Esophagus squamous epithelium (tissue), 5 donors: ENCODE measurements at places on chromosomes 3 and 15.

DNA sequence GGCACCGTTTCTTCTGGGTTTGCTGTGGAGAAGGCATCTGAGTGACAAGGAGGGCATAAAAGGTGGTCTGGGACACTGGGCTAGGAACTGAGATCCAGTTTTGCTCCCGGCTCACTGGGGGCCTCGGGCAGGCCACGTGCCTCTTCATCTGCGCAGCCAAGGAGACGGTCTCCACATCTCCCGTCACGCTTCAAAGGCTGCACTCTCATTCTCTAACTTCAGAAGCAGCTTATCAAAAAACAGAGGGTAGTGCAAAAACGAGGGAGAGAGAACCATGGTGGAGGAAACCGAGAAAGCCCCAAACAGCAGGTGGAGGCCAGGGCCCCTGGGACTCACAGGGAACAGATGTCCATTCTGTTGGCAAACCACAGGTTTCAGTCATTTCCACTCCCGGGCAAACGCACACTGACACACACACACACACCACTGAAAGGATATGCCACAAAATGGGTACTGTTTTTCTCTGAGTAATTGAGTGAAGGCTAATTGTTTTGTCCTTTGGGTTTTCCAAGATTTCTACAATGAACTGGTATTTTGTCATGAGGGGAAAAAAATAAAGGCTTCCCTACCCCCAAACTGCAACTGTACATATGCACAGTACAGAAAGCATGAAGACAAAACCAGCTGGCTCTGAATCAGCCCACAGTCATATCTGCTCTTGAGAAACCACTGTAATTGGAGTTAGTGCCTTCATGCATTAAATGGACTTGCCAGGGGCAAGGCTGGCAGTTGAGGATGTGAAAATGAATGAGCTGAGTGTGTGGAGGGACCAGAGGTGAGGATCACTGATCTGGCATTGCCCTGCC is 71.9 kb downstream of the MGLL start:
- no peak for DNase-seq

DNA sequence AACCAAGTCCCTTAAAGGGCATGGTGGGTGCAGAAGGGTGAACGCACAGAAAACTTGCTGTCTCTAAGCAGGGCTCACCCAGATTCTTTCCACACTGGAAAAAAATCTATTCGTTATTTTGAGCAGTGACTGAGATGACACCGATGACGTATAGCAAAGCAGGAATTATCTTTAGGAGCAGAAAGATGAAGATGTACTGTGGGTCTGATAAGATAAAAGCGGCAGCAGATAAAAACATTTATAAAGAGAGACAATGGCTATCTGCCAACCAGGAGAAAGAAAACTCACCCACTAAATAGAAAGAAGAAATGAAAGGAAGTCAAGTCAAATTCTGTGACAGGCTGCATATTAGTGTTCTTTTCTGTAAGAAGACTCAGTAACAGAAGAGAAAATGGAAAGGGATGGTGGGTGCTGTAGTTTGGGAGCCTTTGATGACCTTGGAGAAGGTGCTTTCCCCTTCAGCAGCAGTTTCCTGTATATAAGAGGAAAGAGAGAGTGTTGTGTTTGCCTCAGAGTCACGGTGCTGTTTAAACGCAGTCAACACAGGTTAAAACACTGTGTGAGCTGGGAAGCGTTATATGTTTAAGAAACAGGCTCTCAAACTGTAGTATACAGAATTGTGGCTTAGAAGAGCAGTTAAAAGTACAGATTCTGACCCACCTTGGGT is 111.6 kb downstream of the AQP9 start:
- no peak for DNase-seq

GRCh38 chr3:148763986-148764935 is 63.4 kb upstream of the CPB1 start:
- no peak for DNase-seq

GRCh38 chr3:122674339-122674738 is 6.3 kb upstream of the PARP14 start:
- DNase-seq: no peak

DNA sequence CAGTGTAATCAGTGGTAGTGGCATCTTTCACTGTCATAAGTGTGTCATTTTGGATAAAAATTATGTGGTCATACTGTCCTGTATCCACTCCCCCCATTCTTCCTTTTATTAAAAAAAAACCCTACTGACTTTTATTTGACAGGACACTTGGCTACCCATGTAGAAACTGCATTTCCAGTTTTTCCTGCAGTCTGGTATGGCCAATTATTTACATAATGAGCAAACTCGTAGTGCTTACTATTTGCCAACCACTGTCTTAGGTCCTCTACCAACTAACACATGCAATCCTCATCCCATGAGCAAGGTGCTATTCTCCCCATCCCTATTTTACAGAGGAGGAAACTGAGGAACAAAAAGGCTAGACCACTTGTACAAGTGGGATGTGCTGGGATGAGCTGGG is 129.1 kb downstream of the MECOM start:
- no peak for DNase-seq

GRCh38 chr3:43782541-43782940 is 91.8 kb downstream of the ABHD5 start:
- DNase-seq: no peak

- no peak for DNase-seq
Measured at GRCh38 chr15:65303687-65304380, 643 bp upstream of the RNU5B-1 start.

DNA sequence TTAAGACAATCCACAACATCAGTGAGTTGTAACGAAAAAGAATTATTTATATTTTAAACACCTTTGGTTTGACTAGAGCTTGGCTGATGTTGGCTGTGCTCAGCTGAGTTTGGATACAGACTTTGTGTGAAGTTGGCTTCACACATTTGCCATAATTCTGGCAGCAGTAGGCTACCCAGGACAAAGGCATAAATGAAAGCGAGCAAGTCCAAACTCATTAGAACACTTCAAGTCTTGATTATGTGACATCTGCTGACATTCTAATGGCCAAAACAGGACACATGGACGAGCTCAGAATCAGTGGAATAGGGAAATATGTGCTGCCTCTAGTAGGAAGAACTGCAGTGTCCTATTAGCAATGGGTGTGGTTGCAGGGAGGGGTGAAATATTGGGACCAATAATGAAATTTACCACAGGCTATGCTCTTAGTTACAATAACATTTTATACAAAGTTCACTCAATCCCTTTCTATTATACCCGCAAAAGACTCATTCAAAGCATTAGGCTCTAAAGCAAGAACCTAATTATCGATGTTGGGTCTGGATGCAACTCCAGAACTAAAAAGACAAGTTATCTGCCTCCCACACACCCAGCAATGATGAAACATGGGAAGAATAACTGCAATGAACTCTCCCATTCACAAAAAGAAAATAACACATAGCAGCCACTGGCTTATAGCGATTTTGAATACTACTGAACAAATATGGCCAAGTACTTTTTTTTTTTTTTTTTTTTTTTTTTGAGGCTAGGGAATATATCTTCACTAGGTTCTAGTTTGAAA is 493.9 kb upstream of the RASGRP1 start:
- DNase-seq: no peak

DNA sequence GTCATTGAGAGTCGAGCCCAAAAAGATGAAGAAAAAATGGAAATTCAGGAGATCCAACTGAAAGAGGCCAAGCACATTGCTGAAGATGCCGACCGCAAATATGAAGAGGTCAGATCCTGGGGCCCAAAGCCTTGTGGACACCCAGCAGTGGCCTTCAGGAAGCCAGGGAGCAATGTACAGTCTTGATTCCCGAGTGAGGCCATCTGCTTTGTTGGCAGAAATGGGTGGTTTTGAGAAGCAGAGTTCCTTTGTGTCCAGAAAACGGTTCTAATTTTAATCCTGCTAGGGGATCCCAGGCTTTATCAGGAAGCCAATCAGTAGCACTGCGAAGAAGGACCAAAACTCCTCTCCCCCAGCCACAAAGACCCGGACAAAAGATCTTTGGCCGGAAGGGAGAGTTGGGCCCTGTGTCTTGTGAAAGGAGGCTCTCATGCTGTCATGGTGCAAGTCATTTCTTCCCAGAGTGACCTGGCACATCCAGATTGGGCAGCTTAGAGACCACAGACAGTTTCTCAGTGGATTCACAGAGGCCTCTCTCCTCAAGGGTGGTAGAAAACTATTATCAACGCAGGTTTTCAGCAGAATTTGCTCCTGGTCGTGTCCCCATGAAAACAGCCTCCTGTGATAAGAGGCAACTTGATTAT is 17.1 kb downstream of the TPM1 start:
- no peak for DNase-seq

DNA sequence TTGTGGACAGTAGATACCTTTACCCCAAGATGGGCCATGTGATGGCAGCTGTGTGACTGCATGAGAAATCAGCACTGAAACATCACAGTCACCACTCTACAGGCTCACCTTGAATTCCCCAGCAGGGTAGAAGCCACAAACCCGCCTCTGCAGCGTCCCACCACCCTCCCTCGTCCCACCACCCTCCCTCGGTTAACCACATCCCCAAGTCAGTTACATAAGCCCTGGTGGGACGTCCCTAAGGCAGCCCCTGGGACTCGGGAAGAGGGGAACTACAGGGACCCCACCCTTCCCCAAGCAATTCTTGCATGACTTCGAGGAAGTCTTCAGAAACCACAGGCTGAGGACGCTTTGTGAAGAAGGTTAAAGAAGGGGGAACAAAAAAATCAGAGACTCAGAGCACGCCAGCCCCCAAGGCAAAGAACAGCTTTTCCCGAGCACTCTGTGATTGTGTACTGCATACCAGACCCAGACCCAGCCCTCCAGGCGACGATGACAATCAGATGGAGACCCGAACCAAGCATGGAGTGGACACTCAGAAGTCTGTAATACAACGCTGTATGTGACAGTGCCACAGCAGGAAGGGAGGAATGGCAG is 60.5 kb downstream of the SH3BP5 start:
- DNase-seq: peak; percentile 20

- DNase-seq: no peak
Measured at GRCh38 chr3:157888040-157888439, 218.2 kb downstream of the SHOX2 start.

DNA sequence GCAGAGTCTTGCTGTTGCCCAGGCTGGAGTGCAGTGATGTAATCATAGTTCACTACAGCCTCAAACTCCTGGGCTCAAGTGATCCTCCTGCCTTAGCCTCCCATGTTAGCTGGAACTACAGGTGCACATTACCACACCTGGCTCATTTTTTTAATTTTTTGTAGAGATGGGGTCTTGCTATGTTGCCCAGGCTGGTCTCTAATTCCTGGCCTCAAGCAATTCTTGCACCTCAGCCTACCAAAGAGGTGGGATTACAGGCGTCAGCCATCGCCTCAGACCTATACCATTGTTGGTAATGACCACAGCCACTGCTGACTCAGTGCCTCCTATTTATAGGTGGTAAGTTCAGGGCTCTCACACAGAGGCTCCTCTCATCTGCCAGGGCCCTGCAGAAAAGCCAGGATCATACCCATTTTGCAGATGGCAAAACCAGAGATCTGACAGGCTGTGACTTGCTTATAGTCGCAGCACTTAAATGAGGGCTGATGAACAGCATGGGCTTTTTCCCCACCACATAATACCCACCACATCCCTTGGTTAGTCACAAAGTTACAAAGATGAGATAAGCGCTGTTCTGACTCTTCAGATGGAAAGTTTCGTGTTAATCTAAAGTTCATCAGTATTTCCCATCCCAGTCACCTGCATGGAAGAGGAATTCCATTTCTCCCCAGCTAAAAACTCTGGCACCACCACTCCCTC is 21.8 kb upstream of the SPATA12 start:
- no peak for DNase-seq

- DNase-seq: no peak
Measured at GRCh38 chr3:197011780-197012539, 17.7 kb downstream of the MELTF start.

- DNase-seq: no peak
Measured at GRCh38 chr3:143885780-143886427, 37.6 kb upstream of the SLC9A9 start.

DNA sequence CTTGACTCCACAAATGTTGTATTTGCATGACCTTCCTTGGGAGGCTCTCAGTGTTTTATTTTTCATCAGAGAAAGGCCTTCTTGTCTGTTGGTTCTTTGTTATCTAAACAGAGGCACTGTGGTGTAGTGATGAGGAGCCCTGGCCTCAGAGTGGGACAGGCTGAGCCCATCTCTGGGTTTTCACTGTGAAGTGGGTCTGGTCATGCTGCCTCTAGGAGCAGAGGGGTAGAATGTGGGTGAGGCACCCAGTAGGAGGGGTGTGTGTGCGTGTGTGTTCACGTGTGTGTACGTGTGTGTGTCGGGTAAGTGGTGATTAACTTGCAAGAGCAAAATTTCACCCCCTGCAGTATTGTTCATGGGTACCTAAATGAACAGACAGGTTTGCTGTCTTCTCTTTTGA is 14.4 kb downstream of the KLF13 start:
- no peak for DNase-seq

- no peak for DNase-seq
Measured at GRCh38 chr15:71543413-71543812, 266.9 kb upstream of the NR2E3 start.

DNA sequence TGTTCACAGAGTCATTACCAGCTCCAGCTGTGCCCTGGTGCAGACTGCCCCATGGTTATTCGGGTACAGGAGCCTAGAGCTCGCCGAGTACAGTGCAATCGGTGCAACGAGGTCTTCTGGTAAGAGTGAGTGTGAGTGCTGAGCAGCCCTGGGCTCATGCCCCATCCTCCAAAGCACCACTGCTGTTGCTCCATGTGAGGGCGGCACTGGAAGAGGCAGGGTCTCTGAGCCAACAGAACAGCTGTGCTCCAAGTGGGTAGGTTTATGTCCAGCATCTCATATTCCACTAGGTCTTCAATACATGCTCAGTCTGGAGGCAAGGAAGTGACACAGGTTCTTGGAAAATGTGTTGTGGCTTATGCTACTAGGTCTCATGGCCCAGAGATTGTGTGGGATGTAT is 19.5 kb upstream of the P4HTM start:
- no peak for DNase-seq

GRCh38 chr3:31985831-31986230 is 4.3 kb downstream of the ZNF860 start:
- no peak for DNase-seq

GRCh38 chr15:58568157-58568571 is 136.4 kb downstream of the LIPC start:
- DNase-seq: no peak

GRCh38 chr3:98885851-98886250 is 15.6 kb downstream of the DCBLD2 start:
- no peak for DNase-seq

- DNase-seq: no peak
Measured at GRCh38 chr3:39941931-39942330, 132.5 kb downstream of the MYRIP start.

DNA sequence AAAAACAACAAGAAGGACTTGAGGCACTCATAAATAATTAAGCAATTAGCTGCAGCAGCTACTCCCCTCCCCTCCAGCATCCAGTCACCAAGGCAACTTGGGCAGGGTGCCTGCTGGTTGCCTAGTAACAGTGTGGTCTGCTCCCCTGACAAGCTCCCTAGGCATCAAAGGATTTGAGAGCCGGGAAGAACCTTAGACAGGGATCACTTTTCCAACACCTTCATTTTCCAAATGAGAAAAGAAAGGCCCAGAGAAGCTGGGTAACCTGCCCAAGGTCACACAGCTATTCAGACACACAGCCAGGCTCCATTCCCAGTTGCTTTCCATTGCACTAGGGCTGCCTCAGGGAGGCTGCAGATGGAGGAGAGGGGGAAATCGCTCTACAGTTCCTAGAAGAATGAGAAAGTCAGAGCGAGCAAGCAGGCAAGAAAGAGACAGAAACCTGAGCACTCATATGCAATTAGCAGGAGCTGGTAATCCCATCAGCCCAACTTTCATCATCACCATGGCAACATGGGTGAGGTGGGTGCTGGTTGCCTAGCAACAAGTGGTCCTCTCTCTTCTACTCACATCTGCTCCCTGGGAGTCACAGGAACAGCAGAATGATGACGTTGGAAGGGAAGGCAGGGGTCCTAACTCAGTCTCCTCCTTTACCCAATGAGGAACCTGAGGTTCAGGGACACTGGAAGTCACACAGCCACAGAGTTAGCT is 3.6 kb upstream of the EIF4E3 start:
- DNase-seq: no peak
